ENCODE measurements at places on chromosomes 3 and 15. TPM values are rescaled to one million over a fixed set of nuclear protein-coding genes. Genes with fewer than 3 reads are reported as not detected.

GRCh38 chr3:185381320-185382058, 18.6 kb downstream of the MAP3K13 start:
- no peak for DNase-seq

- no peak for DNase-seq
Observed at GRCh38 chr15:56815247-56815646, 81.9 kb upstream of the ZNF280D start.

- DNase-seq: no peak
Observed at GRCh38 chr15:81002331-81003096, 1.8 kb downstream of the TLNRD1 start.

DNA sequence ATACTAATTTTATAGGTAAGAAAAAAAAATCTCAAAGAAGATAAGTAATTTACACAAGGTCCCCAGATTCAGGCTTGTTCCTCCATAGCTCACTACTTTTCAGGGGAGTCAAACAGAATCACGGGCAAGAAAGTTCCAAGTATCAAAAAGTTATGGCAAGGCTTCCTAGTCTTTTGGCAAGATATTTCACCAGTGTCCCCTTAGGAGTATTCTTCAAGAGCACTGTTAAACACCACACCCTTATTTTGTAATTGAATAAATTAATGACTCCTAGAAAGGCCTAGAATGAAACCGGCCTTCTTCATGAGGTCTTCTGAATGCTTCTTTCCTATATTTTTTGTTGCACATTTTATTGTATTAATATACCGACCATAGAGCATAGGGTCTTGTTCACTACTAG, 109.7 kb downstream of the MYLK start:
- no peak for DNase-seq

DNA sequence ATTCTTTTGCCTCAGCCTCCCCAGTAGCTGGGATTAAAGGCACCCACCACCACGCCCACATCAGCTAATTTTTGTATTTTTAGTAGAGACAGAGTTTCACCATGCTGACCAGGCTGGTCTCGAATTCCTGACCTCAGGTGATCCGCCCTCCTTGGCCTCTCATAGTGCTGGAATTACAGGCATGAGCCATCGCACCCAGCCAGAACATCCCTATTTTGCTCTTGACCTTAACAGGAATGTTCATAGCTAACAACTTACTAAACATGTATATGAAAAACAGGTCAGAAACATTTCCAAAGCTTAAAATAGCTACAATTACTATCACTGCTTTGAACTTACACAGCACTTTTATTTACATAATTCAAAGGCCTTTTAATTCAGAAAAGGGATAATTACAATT, 33.7 kb downstream of the UQCC5 start:
- no peak for DNase-seq

GRCh38 chr3:108516881-108517280, 6.5 kb upstream of the MYH15 start:
- DNase-seq: no peak

- no peak for DNase-seq
Observed at GRCh38 chr15:75114796-75115195, 86.9 kb upstream of the C15orf39 start.

GRCh38 chr3:30475038-30475808, 131.2 kb upstream of the TGFBR2 start:
- DNase-seq: no peak

DNA sequence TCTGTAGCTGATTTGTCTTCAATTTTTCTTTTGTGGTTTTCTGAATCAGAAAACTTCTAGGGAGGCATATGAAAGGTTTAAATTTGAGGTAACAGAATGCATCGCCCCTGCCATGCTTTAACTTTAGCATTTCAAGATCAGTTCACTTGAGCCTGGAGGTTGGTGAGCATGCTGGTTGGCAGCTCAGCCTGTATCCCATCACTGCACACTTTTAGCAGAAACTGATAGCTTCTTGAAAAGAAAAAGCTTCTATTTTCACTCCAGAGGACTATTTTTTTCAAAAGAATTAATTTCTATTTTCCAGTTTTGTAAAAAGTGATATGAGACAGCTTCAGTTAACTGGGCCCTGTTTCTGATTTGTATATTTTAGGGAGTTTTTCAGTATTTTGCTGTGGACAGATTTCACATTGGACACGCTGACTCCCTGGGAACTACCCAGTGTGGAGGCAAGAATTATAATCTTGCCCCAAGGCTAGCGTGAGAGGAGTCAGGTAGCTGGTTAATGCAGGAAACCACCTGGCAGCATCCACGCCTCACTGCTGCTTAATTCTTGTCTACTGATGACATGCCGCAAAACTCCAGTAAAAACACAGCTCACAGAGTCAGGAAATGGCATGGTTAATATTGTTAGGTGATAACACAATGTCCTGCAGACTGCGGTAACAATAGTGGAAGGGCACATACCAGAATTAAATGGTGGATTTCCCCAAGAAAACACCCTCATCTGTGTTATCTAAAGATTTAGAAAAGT, 71.4 kb downstream of the DUT start:
- no peak for DNase-seq

FBN1 gene
- 372 TPM for total RNA-seq

CNTN4 gene
- not detected for total RNA-seq

STARD5 gene
- 6.3 TPM for total RNA-seq

TRANK1 gene
- 0.91 TPM for total RNA-seq
